ENCODE measurements at places on chromosomes 3 and 15. TPM values are rescaled to one million over a fixed set of nuclear protein-coding genes. Genes with fewer than 3 reads are reported as not detected.

The SLC28A1 gene
- 0.83 TPM for total RNA-seq

The CNTN3 gene
- total RNA-seq = 1.3 TPM

The SLC22A14 gene
- total RNA-seq = 0.24 TPM

The GOLGA8G gene
- total RNA-seq = not detected

The CLDN16 gene
- not detected for total RNA-seq

The DPPA4 gene
- total RNA-seq = not detected

The KCNH8 gene
- 0.08 TPM for total RNA-seq

The CD96 gene
- 0.57 TPM for total RNA-seq

The CCRL2 gene
- 1.3 TPM for total RNA-seq

The PPM1L gene
- total RNA-seq = 28.8 TPM

The BMF gene
- 1.1 TPM for total RNA-seq

The ZNF662 gene
- total RNA-seq = 6.6 TPM

The TRPM1 gene
- total RNA-seq = not detected

The CDHR4 gene
- not detected for total RNA-seq

The PARP15 gene
- total RNA-seq = 0.67 TPM

The LMCD1 gene
- total RNA-seq = 57.6 TPM

The EMC7 gene
- 55.6 TPM for total RNA-seq
